ENCODE measurements at places on chromosomes 2 and 18. TPM values are rescaled to one million over a fixed set of nuclear protein-coding genes. Genes with fewer than 3 reads are reported as not detected.

SIX2 gene
- 2.6 TPM for total RNA-seq

NCKAP5 gene
- 0.58 TPM for total RNA-seq

TANC1 gene
- total RNA-seq: 40.3 TPM

CRYGC gene
- total RNA-seq: not detected

HNMT gene
- total RNA-seq: 16.1 TPM

ADAM23 gene
- total RNA-seq: 2.3 TPM

SLC9A4 gene
- total RNA-seq: 114 TPM

IL1A gene
- total RNA-seq: not detected

CHN1 gene
- total RNA-seq: not detected

NDC80 gene
- total RNA-seq: 3.0 TPM

NCK2 gene
- 45.0 TPM for total RNA-seq

KCNE4 gene
- total RNA-seq: 0.58 TPM

GAL3ST2 gene
- total RNA-seq: not detected

CDH20 gene
- total RNA-seq: 1.5 TPM

GALNT14 gene
- total RNA-seq: not detected

ANKRD30B gene
- total RNA-seq: 0.29 TPM

GALR1 gene
- total RNA-seq: 1.8 TPM

UGT1A3 gene
- 10.7 TPM for total RNA-seq

ARL5A gene
- total RNA-seq: 87.2 TPM

ARMC9 gene
- total RNA-seq: 45.5 TPM
